HFFc6 (cell line): ENCODE measurements at places on chromosomes 4 and X.

DNA sequence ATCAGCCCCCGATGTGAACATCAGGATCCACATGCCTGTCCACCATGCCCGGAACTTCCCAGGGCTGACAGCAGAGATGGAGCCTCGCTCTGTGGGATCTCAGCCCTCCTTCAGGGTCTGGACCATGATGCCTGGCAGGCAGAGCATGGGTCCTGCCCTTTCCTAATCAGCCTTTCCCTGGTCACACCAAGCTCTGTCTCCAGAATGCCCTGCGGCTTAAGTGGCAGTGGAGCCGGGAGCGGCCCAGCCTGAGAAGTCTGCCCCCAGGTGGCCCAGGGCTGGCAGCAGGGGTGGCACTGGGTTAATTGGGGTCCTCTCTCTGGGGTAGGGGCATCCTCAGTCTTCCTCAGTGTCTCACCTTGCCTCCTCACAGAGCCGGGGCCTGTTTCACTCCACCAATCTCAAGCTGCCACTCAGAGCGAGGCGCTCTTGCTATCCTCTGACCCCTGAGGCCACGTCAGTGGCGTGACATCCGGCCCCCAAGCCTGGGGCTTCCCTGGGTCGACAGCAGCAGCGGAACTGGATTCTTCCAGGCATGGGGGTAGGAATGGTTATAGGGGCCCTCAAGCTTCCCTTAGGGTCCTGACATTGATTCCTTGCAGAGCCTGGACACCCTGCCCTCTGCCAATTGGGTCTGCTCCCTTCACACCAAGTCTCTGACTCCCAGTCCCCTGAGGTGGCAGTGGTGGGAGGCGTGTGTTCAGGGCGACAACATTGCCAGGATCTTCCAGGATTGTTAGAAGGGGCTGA lies 20.8 kb upstream of the TMEM185A start:
- no peak for DNase-seq
- no peaks in the 10 kb centered on the region for H3K36me3 ChIP-seq
- H3K4me3 ChIP-seq = no peak overlapping the region
- no peak overlapping the region for H3K27ac ChIP-seq
- no peaks in the 10 kb centered on the region for H3K4me1 ChIP-seq
- H3K27me3 ChIP-seq = peaks cover 5% of the 10 kb centered on the region

DNA sequence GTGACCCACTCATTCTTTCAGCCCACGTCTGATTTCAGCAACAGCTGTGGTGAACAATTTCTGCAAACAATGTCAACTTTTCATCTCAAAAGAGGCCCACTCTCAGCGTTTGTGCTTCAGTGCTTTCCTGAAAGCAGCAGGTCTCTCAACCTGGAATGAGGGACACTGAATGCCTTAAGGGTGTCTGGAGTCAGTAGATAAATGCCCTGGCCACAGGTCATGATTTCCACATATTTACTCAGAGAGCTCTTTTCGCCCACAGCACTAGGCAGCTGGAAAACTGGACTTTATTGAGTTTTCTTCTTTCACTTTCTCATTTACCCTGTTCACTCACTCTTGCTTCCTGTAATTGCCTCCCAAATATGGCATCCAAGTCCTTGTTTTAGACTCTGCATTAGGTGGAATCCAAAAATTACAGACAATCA lies 52.8 kb downstream of the NPFFR2 start:
- no peak overlapping the region for H3K27ac ChIP-seq
- H3K36me3 ChIP-seq = no peaks in the 10 kb centered on the region
- no peak for DNase-seq
- H3K27me3 ChIP-seq = no peaks in the 10 kb centered on the region
- no peak overlapping the region for H3K4me3 ChIP-seq
- H3K4me1 ChIP-seq = no peaks in the 10 kb centered on the region

GRCh38 chr4:79338148-79338547 lies 12.3 kb upstream of the NAA11 start:
- H3K36me3 ChIP-seq = peaks cover 5% of the 10 kb centered on the region; the same call in 1 of the 2 replicates
- H3K27ac ChIP-seq = no peak overlapping the region
- H3K4me3 ChIP-seq = no peak overlapping the region

DNA sequence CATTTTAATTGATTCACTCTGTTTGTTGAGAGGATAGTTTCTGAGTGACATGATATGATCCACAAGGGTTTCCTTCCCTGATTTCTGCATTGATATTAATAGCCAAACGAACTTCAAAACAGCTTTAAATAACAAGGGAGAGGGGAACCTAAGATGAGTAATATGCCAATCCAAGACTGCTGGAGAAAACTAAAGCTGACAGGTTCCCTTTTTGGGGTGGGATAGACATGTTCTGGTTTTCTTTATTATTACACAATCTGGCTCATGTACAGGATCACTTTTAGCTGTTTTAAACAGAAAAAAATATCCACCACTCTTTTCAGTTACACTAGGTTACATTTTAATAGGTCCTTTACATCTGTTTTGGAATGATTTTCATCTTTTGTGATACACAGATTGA lies 182.2 kb downstream of the AR start:
- H3K27ac ChIP-seq = no peak overlapping the region
- peaks cover 20% of the 10 kb centered on the region for H3K36me3 ChIP-seq
- no peak for DNase-seq
- H3K27me3 ChIP-seq = no peaks in the 10 kb centered on the region; the same call in 1 of the 2 replicates
- no peak overlapping the region for H3K4me3 ChIP-seq

DNA sequence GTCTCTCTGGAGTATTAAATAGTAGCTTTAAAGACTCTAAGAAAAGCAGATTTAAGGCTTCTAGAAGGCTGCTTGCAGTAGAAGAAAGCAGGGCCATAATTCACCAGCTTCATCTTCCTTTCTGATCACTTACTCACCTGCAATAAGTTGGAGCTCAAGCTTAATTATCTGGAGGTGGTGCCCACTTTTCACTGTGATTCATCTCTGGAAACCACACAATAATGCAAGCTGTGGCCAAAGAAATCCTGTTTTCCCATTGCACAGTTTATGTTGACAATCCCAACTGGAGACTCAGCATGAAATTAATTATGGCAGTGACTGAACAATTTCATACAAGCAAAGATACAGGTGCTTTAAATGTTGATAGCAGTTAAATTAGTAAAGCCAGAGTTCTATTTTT lies 14.7 kb downstream of the CWH43 start:
- no peak overlapping the region for H3K4me3 ChIP-seq
- H3K36me3 ChIP-seq = no peaks in the 10 kb centered on the region

GRCh38 chr4:182015893-182016292 lies 227.3 kb upstream of the TENM3 start:
- H3K4me1 ChIP-seq = peaks cover 17% of the 10 kb centered on the region
- H3K27ac ChIP-seq = no peak overlapping the region
- H3K27me3 ChIP-seq = no peaks in the 10 kb centered on the region; the same call in 1 of the 2 replicates
- H3K36me3 ChIP-seq = no peaks in the 10 kb centered on the region

GRCh38 chr4:93147524-93148212 lies 680.9 kb upstream of the ATOH1 start:
- no peaks in the 10 kb centered on the region for H3K36me3 ChIP-seq
- no peaks in the 10 kb centered on the region for H3K4me1 ChIP-seq
- H3K27me3 ChIP-seq = no peaks in the 10 kb centered on the region
- DNase-seq = no peak
- no peak overlapping the region for H3K27ac ChIP-seq

- peaks cover 47% of the 10 kb centered on the region for H3K36me3 ChIP-seq
- no peak for DNase-seq
Observed at GRCh38 chr4:102819588-102820365, 7.6 kb downstream of the UBE2D3 start.

- DNase-seq = no peak
- peaks cover 15% of the 10 kb centered on the region for H3K4me1 ChIP-seq
- peaks cover 3% of the 10 kb centered on the region; the same call in 1 of the 2 replicates for H3K36me3 ChIP-seq
- peaks cover 2% of the 10 kb centered on the region for H3K27me3 ChIP-seq
Observed at GRCh38 chr4:37964734-37965457, 4.7 kb downstream of the PTTG2 start.

GRCh38 chrX:77167993-77168392 lies 279.2 kb upstream of the FGF16 start:
- H3K27ac ChIP-seq = no peak overlapping the region
- no peak overlapping the region for H3K4me3 ChIP-seq
- DNase-seq = no peak
- H3K4me1 ChIP-seq = no peaks in the 10 kb centered on the region

GRCh38 chrX:77014377-77015372 lies 432.5 kb upstream of the FGF16 start:
- H3K4me1 ChIP-seq = no peaks in the 10 kb centered on the region
- no peaks in the 10 kb centered on the region for H3K36me3 ChIP-seq
- H3K27me3 ChIP-seq = no peaks in the 10 kb centered on the region; the same call in 1 of the 2 replicates

DNA sequence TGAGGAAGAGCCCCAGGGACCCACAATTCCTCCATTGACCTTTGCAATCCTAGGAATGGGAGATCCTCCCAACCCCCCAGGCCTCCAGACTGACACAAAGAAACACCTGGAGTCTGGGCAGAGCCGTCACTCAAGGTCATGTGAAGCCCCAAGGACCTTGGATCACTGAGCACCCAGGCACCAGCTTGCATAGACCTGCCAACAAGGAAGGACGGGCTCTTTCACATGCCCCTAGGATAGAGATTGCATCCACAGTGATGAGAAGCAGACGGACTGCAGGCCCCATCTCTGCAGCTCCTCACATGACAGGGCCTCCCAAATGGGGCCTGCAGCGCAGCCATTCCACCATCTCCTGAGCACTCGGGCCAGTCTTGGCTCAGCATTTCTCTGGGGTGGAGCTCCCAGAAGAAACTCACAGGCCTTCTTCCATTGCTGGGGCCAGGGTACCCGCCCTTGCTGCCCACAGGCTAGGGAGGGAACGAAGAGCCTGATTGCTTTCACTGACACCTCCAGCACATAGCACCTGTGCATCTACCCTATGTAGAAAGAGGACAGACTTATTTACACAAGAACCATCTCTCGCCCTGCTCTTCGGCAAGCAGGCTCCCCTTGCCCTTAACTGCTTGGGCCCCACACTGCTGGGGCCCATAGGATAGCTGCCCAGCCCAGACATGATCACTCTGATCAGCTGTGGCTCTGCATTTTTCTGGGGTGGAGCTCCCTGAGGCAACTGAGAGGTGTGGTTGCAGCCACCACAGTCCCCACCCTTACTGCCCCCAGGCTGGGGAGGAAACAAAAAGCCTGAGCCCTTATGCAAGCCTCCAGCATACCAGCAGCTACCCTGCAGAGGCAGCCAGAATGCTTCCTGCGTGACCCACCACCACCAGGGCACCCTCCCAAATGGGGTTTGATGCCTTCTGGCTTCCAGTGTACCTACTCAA lies 185.7 kb upstream of the ZCCHC13 start:
- no peaks in the 10 kb centered on the region for H3K27me3 ChIP-seq
- no peak overlapping the region for H3K27ac ChIP-seq
- no peaks in the 10 kb centered on the region for H3K36me3 ChIP-seq
- no peak overlapping the region; the same call in 1 of the 2 replicates for H3K4me3 ChIP-seq

- H3K27me3 ChIP-seq = peaks cover 1% of the 10 kb centered on the region
- no peaks in the 10 kb centered on the region for H3K36me3 ChIP-seq
- H3K4me3 ChIP-seq = peak overlapping the region; percentile 89
- no peak overlapping the region for H3K27ac ChIP-seq
- DNase-seq = peak; percentile 9
- H3K4me1 ChIP-seq = peaks cover 37% of the 10 kb centered on the region
Observed at GRCh38 chr4:68272860-68273259, 27.4 kb upstream of the TMPRSS11B start.

DNA sequence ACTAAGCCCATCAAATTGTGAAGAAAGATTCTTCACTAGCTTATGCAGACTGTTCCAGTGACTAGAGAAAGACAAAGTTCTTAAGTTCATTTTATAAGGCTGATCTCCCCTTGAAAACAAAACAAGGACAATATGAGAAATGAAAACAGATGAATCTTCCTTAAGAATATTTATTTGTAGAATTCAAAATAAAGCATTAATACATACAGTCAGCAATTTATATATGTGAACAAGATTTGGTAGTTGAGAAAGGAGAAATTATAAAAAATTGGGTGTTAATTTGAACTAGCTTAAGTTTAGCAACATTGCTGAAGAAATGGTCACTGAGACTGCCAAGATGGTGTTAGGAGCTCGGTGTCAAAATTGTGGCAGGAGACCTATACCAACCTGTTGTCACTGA lies 41.4 kb upstream of the TAPT1 start:
- H3K27ac ChIP-seq = no peak overlapping the region
- DNase-seq = no peak
- no peak overlapping the region for H3K4me3 ChIP-seq
- peaks cover 25% of the 10 kb centered on the region for H3K4me1 ChIP-seq
- no peaks in the 10 kb centered on the region for H3K36me3 ChIP-seq

GRCh38 chr4:109131559-109131958 lies 170.9 kb downstream of the COL25A1 start:
- H3K27ac ChIP-seq = no peak overlapping the region
- DNase-seq = no peak
- no peaks in the 10 kb centered on the region for H3K36me3 ChIP-seq
- no peaks in the 10 kb centered on the region for H3K4me1 ChIP-seq
- peaks cover 3% of the 10 kb centered on the region; the same call in 1 of the 2 replicates for H3K27me3 ChIP-seq
- no peak overlapping the region for H3K4me3 ChIP-seq

- H3K36me3 ChIP-seq = no peaks in the 10 kb centered on the region
- no peak overlapping the region for H3K27ac ChIP-seq
- H3K27me3 ChIP-seq = no peaks in the 10 kb centered on the region; the same call in 1 of the 2 replicates
- DNase-seq = no peak
Observed at GRCh38 chrX:24799565-24799964, 105.8 kb downstream of the POLA1 start.

GRCh38 chrX:9533611-9534010 lies 68.8 kb downstream of the TBL1X start:
- DNase-seq = no peak
- peaks cover 66% of the 10 kb centered on the region for H3K4me1 ChIP-seq
- no peak overlapping the region for H3K4me3 ChIP-seq
- H3K36me3 ChIP-seq = peaks cover 6% of the 10 kb centered on the region
- no peaks in the 10 kb centered on the region for H3K27me3 ChIP-seq
- 0 out of 2 replicates have a peak overlapping the region, but pooled peaks have one; percentile 64 for H3K27ac ChIP-seq

GRCh38 chr4:13445841-13446790 lies 38.0 kb downstream of the RAB28 start:
- H3K4me3 ChIP-seq = no peak overlapping the region
- peaks cover 19% of the 10 kb centered on the region for H3K36me3 ChIP-seq
- DNase-seq = no peak
- no peaks in the 10 kb centered on the region for H3K27me3 ChIP-seq
- H3K27ac ChIP-seq = no peak overlapping the region

- peak; percentile 15 for DNase-seq
- H3K27ac ChIP-seq = peak overlapping the region; percentile 29
- peaks cover 18% of the 10 kb centered on the region for H3K36me3 ChIP-seq
- no peaks in the 10 kb centered on the region for H3K27me3 ChIP-seq
- H3K4me1 ChIP-seq = peaks cover 66% of the 10 kb centered on the region
Observed at GRCh38 chr4:87057835-87058355, 123.1 kb downstream of the AFF1 start.

DNA sequence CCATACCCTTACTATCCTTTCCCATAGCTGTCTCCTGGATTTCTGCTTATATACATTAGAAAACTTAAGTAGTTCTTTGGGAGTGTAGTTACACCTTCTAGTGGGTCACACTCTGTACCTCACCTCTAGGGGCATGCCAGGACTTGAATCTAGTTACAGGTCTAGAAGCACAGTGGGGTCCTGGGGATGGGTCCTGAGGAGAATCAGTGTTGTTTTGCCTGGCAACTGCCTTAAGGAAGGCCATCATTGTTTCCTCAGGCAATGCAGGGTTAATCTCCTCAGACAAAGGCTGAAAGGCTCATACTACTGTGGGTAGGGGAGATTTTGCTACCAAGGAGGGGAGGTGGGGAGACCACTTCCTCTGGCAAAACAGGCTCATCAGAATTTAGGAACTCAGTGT lies 750.3 kb downstream of the FAT4 start:
- H3K36me3 ChIP-seq = no peaks in the 10 kb centered on the region
- H3K27ac ChIP-seq = no peak overlapping the region
- no peaks in the 10 kb centered on the region for H3K4me1 ChIP-seq
- H3K27me3 ChIP-seq = no peaks in the 10 kb centered on the region
- no peak overlapping the region for H3K4me3 ChIP-seq
- no peak for DNase-seq
